ENCODE measurements at places on chromosomes 6 and 20. TPM values are rescaled to one million over a fixed set of nuclear protein-coding genes. Genes with fewer than 3 reads are reported as not detected.

- no peak for DNase-seq
These were observed 22.1 kb upstream of the CD83 start for GRCh38 chr6:14095437-14095836.

NDUFAF5 gene
- total RNA-seq, result 24.3 TPM

LY6G6F gene
- not detected for total RNA-seq

PAX1 gene
- total RNA-seq, result not detected

OR2B6 gene
- not detected for total RNA-seq

GSTA1 gene
- total RNA-seq, result not detected

COX4I2 gene
- 9.5 TPM for total RNA-seq

GRCh38 chr20:60297649-60298048 is 339.4 kb downstream of the CDH26 start:
- no peak for DNase-seq

DNA sequence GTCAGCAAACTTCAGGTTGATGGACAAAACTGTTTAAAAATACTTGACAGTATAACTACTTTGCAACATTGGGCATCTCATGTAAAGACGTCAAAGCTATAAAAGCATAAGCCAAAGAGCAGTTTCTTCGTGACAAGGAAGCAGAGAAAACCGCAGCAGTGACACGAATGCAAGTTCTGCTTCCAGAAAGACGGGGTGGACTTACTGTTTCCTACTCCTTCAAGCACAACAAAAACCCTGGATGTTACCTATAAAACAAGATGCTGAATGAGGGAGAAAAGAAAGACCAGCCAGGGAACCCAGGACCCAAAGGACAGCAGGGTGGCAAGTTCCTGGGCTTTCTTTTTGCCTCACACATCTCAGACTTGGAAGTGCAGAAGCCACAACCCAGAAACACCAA is 98.0 kb downstream of the DLL1 start:
- DNase-seq, result no peak

GRCh38 chr6:136173519-136174507 is 76.3 kb downstream of the MTFR2 start:
- DNase-seq, result no peak

DNA sequence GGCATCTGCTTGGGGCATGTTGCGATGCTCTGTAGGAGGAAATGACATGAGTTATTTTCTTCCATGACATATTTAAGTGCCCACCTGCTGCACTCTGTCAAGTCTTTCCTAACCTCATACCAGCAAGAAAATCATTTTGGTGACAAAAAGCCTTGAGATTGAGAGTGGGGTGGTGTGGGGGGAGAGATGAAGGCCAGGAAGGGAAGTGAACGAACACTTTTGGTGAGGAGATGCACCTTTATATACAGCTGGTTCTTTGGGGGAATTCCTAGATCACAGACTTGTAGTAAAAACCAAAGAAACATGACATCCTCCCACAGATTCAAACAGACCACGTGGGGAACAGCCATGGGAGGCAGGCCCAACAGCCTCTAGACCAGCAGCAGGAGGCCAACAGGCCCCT is 26.1 kb downstream of the NCOA5 start:
- no peak for DNase-seq

DNA sequence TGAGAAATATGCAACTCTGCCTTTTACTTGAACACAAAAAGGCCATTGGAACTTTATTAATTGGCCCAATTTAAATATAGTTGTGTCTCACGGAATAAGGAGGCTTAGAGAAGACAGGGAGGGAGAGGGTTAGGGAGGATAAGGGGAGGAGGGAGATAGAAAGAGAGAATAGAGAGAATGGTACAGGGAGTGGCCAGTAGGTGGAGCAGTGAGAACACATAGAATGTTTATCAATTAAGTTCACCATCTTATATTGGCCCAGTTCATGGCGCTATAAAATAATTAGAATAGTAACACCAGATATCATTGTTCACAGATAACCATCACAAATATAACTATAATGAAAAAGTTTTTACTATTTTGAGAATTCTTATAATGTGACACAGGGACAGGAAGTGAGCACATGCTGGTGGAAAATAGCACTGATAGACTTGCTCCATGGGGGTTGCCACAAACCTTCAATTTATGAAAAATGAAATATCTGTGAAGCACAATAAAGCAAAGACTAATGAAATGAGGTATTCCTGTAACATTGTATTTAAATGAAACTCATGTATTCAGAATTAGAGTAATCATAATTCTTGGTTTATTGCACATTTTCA is 374.1 kb upstream of the MANEA start:
- DNase-seq, result no peak

- no peak for DNase-seq
These were observed 14.1 kb downstream of the DYNLRB1 start for GRCh38 chr20:34530342-34530741.

DNA sequence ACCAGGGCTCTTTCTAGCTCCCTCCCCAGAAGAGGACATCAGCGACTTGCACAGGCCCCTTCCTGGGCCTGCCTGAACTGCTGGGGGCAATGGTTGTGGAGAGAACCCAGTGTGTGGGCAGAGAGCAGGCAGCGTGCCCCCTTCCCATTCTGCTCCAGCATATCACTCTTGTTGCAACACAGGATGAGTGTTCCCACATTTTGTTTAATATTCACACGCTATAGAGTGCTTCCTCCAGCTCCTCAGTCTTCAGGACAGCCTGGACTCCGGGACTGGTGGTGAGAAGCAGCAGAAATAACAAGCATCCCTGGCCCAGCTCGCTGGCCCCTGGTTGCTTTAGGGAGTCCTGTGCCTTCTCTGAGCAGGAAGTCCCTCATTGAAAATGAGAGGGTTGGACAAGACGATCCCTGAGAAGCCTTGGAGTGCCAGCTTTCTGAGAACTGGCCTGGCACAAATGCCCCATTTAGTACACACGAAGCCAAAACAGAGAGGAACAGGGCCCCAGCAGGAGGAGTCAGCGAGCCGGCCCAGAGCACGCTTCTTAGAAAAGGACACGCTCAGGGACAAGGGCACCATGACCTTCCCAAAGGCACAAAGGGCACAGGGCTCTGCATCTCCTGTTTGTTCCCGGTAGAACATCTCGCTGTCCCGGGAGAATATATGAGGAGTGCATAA is 84.2 kb upstream of the FOXC1 start:
- no peak for DNase-seq

SLC22A2 gene
- total RNA-seq, result not detected

GRCh38 chr6:169970306-169970988 is 219.0 kb downstream of the ERMARD start:
- DNase-seq, result no peak

DNA sequence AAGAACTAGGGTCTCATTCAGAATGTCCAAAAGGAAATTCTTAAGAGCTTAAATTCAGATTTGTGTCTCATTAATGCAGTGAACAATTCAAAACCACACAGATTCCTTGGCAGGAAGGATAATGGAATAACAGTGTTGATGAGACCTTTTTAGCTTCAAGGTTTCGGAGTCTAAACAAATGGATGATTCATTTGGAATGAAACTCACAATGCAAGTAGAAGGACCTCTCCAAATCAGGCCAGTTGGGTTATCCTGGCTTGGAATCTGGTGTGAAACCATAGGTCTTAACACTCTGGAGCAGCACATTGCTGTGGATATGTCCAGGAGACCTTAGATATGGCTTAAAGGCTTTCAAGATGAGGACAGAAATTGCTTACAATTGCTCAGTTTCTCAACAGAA is 44.9 kb downstream of the KCTD20 start:
- DNase-seq, result no peak

DNA sequence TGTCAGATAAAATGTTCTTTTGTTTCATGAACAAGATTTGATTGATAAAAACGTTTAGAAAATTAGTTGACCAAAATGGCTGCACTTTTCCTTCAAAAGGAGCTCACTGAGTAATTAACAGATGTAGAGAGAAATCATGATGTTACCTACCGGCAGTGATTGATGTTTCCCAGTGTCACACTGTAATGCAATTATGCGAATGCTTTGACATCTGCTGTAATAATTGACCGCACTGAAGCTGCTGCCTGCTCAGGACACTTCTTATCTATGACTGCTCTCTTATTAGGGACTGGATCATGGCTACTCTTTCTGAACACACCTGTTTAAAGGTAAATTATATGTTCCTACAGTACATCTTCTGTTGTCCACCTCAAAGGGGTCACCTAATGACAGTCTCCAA is 94.6 kb downstream of the GPR63 start:
- DNase-seq, result no peak

DNA sequence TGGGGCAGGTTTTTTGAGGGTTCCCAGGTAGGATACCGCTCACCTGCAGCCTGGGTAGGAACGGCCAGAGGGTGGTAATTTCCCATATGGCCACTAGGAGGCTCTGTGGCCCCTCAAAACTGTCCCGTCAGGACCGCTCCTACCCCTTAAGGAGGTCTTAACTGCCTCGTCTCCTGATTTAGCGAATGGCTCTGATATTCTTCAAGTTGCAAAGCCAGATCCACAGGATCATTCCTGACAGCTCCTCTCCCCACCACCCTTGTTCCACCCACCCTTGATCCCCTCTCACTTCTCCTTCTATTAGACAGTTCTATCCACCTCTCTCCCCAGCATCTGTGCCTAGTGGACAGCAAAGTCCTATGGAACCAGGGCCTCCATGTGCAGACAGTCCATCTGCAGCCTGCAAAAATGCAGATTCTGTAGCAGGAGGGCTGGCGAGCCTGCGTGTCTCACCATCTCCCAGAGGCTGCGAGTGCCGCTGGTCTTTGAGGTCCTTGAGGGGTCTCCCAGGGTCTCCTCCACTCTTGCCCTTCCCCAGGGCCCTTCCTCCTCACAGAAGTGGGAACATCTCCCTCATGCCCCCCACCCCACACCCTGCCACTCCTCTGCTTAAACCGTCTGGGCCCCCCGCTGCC is 34.3 kb upstream of the ZBP1 start:
- DNase-seq, result no peak

GRCh38 chr6:144969154-144969553 is 684.0 kb downstream of the UTRN start:
- no peak for DNase-seq

DNA sequence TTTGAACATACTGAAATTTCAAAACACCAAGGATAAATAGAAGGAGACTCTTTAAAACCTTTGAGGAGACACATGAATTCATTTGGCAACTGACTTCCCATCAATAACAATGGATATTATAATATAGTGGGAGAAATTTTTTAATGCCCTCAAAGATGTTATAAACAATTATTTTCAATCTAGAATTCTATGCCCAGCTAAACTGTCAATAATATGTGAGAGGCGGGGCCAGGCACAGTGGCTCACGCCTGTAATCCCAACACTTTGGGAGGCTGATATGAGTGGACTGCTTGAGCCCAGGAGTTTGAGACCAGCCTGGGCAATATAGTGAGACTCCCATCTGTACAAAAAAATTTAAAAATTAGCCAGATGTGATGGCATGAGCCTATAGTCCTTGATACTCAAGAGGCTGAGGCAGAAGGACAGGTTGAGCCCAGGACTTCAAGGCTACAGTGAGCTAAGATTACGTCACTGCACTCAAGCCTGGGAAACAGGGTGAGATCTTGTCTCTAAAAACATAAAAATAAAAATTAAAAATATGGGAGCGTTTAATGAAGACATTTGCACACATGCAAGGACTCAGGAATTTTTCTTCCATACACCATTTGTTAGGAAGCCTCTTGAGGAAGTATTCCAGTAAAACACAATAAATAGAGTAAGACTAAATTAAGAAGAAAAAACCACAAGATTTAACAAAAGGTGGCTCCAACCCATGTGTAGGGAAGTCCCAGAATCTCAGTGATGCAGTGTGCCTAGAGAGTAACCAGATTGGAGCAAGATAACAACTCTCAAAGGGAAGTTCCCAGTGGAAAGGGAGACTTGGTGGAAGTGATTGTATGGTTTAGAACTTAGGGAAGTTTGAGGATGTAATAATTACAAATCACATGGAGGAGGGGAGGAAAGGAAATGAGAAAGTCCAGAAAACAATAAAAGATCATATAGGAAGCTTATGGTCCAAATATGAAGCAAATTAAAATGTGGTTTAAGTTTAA is 26.3 kb upstream of the ETV7 start:
- no peak for DNase-seq

GRCh38 chr6:40308533-40309306 is 278.4 kb downstream of the LRFN2 start:
- no peak for DNase-seq

GRCh38 chr6:25016014-25016720 is 80.4 kb upstream of the RIPOR2 start:
- DNase-seq, result no peak

GRCh38 chr20:61970357-61970756 is 95.3 kb downstream of the TAF4 start:
- DNase-seq, result no peak

- no peak for DNase-seq
These were observed 18.3 kb upstream of the WFDC9 start for GRCh38 chr20:45649312-45649863.

TCP11 gene
- not detected for total RNA-seq

DNA sequence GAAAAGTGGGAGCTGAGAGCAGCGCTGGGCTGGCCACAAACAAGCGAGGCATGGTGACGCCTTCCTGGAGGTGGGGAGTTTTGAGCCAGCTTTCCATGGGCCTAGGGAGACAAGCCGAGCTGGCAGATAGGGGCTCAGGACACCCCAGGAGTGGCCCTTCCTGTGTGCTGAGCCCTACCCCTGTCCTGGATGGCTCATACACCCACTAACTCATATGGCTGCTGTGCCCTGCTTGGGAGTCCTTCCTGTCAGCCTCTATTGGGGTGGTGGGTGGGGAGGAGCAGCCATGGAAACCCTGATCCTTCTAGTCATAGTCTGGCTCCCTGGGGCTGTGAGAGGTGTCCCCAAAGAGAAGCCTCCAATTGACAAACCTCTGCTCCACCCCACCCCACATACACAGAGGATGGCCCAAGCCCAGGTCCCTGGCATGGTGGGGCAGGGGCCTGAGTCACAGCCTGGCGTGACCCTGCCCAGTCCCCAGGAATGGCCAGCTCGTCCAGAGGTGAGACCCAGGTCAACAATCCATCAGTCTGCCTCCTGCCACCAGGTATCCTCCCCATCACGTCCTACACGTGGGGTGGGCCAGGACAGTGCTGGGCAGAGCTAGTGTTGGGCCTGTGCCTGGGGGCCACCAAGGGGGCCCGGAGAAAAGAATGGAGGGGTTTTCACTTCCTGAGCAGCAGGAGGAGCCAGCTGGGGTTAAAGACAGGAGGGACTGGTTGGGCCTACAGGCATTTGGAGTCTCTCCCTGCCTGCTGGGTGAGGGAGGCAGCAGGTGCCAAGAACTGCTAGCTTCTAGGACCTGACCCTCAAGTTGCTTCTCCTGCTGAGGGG is 52.2 kb downstream of the MRPL14 start:
- no peak for DNase-seq

DNA sequence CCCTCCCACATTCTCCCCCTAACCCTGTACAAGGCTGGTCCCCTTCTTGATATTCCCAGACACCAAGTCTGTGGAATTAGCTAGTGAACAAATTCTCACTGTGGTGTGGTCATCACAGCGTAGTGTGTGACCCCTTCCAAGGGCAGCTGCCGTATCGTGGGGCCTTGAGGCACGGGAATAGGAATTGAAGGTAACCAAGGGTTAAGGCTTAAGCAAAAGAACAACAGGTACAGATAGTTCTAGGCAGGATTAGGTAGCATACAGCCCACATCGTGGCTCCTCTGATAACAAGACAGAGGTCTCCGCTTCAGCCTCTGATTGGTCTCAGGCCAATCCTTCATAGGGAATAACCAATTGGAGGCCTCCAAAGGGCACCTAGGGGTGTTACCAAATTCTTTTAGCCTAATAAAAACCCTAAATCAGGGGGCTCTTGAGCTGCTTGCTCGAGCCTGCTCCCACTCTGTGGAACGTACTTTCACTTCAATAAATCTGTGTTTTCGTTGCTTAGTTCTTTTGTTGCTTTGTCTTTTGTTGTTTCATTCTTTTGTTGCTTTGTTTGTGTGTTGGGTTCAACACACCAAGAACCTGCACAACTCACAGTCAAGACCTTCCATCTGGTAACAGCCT is 64.7 kb downstream of the GPR6 start:
- no peak for DNase-seq
